ENCODE measurements at places on chromosomes 1 and 21.

DNA sequence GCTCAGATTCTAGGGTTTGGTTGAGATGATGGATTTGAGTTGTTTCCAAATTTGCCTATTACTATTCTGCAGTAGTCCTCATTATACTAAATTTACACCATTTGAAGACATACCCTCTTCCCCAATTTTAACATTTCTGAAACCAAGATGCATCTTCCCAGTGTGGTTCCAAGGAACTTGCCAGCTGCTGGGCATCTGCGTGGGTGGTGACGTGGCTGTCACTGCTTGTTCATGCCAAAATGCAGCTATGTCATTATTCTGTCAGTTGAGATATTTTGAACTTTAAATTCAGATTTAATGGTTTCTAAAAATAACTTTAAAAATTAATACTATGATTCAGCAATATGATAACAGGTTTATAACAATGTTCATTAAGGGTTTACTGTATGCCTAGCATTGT, 1.2 kb downstream of the ZFP69 start:
- no peak for DNase-seq

DNA sequence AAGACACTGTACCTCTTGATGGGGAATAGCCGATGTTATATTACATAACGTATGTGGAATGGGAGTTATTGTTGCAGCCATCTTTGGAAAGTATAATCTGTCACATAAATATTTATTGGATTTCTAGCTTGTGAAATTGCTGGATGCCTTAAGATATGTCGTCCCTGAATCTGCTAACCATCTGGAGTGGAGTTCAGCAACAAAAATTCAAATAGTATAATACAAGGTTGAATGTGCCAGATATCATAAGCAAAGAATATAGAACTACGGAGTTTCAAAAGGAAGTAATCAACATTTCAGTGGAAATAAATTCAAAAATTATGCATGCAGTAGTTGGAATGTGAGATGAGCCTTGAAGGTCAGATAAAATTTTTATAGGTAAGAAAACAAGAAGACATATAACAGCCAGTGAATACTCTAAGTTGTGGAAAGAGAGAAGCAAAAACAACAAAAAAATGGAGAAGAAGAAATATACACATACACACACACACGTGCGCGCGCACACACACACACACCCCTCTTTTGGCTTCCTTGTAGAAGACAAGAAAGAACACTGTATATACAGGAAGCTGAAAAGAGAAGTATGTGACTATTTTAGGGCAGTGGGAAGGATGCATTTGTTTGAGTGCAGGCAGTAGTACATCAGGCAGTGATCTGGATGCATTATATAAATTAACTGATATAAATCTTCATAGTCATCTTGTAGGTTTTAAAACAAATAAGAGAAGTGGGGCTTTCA, 516.7 kb downstream of the KCNT2 start:
- no peak for DNase-seq

DNA sequence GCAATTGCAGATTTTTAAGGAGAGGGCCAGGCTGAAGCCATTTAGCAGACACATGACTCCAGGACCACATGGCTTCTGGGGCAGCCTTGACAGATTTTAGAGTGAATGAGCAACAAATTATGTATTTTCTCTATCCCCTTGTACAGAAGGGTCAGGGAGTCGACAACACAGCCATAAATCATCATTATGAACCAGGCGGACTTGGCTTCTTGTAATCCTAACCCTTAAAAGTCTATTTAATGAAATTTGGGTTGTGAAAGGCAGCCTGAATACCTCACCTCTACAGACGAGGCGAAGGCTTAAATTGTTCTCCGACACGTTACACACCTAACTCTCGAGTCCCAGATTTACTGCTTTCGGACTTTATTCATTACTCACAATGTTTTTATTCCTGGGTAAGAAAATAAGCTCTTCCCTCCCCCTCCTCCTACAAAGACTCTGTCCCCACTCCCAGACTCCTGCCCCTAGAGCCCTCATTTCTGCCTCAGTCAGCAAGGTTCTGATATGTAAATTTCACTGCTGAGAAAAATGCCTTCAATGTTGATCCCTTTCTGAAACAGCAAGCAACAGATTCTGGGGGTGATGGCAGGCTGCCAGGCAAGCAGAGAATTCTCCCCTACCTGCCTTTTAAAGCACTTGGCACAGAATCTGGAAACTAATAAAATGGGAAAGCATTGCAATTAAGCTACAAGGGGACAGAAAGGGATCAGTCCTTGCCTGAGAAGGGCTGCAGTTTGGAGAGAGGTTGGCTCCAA, 51.6 kb downstream of the PLPP3 start:
- no peak for DNase-seq

DNA sequence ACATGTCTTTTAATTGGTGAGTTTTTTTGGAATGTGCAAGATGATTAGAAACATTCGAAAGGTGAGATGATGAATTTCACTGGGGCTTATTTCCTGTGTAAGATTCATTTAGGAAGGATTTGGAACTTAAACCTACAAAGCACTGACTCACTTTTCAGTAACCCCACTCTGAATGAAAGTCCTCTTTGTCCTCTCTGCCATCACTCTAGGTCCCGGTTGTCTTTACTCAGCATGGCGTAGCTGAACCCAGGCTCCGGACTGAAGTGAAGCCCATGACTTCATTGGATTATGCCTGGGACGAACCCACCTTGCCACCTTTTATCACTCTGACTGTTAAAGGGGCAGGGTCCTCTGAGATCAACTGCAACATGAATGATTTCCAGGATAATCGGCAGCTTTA, 139.4 kb downstream of the VPS13D start:
- DNase-seq: no peak
